ENCODE measurements at places on chromosomes 6 and 20.

DNA sequence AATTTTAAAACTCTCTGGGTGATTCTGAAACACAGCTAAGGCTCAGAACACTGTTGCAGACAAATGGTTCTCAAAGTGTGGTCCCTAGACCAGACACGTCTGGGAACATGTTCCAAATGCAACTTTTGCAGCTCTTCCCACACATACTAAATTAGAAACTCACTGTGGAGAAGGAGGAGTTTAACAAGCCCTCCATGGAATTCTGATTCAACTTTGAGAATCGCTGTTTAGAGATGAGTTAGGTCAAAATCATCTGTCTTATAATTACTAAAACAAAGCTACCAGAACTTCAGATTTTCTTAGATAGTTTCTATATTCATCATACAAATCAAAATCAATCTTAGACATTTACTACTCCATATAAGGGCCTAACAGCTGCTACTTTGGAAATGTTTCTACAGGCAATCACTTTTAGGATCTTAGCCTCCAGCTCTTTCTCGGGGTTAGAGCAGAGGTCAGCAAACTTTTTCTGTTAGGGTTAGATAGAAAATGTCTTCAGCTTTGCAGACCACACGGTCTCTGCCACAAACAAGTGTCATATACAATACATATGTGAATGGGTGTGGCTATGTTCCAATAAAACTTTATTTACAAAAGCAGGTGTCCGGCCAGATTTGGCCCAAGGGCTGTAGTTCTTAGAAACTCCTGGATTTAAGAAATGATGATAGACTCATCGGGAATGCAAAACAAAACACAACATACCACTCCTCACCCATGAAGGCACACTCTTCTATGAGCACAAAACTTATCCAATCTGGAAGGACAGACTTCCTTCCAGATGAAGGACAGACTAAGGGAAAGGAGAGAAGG is 50.0 kb upstream of the ARHGAP18 start:
- no peak for DNase-seq

GRCh38 chr6:51854876-51855275 is 232.5 kb downstream of the PKHD1 start:
- no peak for DNase-seq

DNA sequence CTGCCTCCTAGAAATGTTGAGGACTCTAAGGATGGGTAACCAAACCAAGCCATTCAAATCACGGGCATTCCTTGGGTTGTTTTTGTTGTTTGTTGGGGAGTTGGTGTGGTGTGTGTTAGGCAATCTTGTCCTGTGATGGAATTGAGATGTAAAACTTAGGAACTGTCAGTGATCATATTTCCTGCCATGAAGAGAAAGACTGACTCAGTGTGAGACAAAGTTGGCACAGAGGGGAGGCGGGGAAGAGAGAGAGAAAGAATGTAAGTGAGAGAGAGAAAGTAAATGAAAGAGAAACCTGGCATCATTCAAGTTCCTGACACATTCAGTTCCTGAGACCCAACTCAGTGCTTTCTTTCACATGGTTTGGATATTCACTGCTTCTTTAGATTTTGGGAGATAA is 21.6 kb upstream of the FBXO30 start:
- DNase-seq, result no peak

DNA sequence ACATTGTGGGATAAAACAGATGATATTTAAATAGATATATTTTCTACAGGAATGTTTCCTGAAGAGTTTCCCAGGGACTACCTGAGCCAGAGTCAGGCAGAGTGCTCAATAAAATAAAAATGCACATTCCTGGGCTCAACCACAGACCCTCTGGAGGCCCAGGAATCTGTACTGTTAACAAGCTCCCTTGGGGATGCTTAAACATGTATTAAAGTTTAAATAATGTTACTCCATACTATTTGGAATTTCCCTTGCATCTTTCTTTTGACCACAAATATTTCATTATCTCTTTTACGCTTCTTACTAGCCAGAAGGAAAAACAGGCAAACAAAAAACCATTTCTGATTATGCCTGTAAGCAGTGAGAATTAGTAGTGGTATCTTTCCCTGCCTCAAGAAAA is 42.3 kb downstream of the GPR63 start:
- no peak for DNase-seq

DNA sequence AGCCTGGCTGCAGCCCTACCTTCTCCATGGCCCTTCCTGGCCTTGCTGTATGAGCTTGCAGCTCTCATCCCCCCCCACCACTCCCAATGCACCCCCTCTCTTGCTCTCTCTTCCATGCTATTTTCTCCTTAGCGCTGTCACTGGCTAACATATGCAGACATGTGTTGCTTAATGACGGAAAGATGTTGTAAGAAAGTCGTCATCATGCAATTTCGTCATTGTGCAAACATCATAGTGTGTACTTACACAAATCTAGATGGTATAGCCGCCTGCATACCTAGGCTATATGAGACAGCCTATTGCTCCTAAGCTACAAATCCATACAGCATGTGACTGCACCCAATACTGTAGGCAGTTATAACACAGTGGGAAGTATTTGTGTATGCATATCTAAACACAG is 27.0 kb downstream of the ANGPT4 start:
- DNase-seq, result no peak

DNA sequence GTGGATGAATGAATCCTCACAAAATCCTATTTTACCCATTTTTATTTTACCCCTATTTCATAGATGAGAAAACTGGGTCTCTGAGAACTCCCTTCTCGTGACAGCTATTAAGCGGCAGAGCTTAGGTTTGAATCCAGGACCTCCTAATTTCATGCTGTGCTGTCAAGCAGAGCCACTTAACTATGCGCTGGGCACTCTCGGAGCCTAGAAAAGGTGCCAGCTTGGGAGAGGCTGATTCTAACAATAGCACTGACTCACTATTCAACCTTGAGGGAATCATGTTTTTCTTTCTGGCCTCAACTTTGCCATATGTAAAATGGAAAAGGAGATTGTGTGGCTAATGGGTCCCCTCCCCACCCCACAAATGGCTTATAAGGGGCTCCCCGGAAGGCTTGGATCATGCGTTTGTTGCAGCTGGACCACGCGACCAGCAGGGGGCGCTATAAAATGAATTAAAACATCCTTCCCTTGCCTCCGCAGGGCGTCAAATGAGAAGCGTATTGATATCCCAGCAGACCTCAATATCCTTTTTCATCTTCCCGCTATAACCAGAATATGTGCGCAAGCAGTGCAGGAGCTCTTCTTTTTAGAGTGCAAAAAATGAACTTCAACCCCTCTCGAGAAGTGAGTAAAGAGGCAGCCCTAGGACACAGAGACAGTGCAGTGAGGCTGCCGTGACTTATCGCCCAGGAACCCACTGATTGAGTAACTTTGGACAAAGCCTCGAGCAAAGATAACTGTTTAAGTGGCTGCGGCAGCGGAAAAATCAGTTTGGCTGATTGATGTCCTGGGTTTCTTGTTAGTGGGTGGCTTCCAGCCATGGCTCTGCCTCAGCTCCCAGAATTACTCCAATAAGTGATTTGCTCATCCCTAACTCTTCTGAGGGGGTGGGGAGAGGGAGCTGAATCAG is 12.8 kb upstream of the PDYN start:
- DNase-seq, result peak; percentile 30

DNA sequence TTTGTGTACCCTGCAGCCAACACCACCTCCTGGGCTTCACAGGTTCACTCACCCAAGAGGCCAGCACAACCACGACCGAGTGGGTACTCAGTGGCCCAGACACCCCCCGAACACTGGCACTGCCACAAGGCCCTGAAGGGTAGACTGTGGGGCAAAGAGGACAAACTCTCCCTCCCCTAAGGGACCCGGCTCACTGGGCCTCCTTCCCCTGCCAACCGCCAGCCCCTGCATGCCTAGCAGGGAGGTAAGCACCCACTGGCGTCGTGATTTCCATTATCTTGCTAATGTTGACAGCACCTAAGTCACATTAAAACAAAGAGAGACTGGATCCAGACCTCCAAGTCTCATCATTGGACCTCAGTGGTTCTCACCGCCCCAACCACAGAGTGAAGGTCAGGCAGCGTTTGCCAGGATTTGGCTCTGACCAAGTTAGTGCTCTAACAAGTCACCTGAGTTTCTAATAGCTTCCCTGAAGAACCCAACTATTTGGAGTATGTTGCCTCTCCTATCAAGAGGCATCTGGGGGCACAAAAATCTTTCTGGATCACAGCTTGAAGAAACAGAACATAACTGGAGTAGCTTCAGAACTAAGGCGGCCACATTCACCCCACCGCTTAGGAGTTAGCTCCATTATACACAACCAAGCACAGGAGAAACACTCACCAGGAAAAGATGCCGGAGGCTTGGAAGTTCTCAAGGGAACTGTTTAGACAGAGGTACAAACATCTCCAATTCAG is 14.0 kb upstream of the APMAP start:
- no peak for DNase-seq

DNA sequence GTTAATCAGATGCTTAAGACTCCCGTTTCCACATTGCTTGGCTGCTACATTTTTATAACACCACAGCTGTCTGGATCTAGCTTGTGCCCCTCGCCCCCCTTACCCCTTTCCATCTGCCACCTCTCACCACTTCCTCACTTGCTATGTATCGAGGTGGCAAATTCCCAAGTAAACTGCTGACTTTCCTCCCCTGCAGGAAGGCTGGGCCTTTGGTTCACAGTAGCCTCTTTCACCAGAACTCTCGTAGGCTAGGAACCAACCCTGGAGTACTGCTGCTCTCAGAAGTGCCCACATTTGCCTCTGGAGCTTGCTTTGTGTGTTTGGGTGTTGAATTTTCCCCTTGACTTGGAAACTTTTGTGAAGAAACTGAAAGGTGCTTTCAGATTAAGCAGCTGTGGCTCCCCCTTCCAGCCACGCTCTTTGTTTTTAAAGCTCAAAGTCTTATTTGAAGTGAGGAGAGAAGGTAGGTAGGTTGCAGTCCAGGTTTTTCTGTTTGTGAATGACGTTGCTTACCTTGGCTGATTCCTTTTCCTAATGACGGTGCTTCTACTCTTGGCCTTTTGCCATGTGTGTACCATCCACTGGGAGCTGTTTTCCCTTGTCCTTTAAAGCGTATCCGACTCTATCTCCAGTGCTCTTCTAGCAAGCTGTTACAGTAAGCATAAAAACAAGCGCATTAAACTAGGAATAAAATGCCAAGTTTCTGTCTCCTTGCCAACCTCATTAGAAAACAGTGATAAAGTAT is 90.4 kb downstream of the CARMIL1 start:
- DNase-seq, result no peak

DNA sequence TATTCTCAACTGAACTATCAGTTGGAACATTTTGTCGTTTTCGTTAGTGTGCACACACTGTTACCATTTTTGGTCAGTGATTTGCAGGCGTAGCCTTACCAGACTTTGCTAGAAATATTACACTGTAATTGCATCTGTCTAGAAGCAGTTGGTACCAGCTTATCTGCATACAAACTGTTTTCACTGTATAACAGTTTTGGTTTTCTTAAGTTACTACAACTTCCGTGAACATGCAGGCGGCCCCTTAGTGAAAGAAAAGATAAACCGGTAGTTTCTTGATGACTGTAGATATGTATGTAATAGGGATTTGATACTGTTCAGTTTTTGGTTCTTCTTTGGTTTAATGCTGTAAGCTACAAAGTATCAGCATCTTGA is 1.3 kb downstream of the DSTN start:
- no peak for DNase-seq

GRCh38 chr20:11060423-11061185 is 386.8 kb upstream of the JAG1 start:
- no peak for DNase-seq

GRCh38 chr6:93792746-93793145 is 373.4 kb upstream of the EPHA7 start:
- DNase-seq, result no peak

- peak; percentile 73 for DNase-seq
These were observed 23.1 kb upstream of the ZMYND8 start for GRCh38 chr20:47379433-47380150.

DNA sequence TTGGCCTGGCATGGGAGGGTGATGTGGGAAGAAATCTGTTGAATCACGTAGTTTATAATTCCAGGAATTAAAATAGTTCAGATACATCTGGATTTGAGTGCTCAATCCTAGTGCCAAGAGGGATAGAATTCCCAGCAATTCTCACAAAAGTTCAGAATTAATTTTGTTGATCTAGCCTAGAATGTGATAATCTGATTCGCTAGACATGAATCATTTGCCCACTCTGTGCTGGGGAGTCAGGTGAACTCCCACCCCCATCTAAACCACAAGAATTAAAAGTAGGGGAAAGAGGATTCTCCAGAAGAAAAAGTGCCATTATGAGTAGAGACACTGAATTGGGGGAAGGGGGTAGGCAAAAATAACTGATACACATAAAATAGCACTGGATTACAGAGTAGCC is 85.0 kb downstream of the LIN28B start:
- DNase-seq, result no peak

DNA sequence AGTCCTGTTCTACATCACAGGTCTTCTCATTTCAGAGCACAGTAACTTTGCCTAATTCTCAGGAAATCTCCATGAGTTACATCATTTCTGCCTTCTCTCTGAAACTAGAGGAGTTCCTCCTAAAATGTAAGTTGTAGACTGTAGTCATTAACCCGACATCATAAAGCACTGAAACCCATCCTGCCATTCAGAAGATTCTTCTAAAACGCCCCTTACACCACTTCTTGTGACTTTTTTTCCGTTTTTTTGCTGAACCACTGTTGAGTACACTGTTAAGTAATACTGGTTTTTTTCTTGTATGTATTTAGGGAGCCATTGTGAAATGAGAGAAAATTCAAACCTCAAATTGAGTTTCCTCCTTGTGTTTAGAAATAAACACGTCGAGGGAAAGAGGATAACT is 117.3 kb downstream of the MAP3K4 start:
- DNase-seq, result no peak

DNA sequence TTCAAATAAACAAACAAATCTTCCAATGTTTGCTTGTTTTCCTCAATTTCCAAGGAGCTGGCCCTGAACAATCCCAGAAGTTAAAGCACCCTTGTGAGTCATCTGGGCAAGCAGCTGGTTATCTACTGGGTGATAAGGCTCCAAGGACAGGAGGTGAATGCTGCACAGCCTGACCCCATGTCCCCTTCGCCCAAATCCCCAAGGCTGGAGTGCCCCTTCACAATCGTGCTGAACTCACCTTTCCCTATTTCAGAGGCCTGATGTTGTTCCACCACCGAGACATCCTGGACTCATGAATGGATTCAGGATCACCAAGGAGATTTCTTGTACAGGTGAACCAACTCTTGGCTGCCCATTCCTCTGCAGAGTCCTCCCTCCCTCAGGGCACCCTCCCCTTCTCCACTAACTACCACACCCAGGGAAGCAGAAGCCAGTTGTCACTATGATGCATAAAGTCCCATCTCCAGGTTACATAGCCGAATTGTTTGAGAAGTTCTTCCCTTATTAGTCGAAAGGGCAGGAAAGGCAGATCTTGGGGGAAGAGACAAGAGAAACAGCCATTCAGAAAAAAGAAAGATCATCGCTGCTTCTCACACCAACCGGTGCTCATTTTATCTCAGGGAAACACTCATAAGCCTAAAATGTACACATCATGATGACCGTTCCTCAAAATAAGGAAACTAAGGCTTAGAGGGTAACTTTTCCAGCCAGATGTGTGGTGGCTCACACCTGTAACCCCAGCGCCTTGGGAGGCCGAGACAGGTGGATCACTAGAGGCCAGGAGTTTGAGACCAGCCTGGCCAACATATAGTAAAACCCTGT is 138.8 kb upstream of the RREB1 start:
- DNase-seq, result no peak
